ENCODE measurements at places on chromosomes 16 and 17. TPM values are rescaled to one million over a fixed set of nuclear protein-coding genes. Genes with fewer than 3 reads are reported as not detected.

DNA sequence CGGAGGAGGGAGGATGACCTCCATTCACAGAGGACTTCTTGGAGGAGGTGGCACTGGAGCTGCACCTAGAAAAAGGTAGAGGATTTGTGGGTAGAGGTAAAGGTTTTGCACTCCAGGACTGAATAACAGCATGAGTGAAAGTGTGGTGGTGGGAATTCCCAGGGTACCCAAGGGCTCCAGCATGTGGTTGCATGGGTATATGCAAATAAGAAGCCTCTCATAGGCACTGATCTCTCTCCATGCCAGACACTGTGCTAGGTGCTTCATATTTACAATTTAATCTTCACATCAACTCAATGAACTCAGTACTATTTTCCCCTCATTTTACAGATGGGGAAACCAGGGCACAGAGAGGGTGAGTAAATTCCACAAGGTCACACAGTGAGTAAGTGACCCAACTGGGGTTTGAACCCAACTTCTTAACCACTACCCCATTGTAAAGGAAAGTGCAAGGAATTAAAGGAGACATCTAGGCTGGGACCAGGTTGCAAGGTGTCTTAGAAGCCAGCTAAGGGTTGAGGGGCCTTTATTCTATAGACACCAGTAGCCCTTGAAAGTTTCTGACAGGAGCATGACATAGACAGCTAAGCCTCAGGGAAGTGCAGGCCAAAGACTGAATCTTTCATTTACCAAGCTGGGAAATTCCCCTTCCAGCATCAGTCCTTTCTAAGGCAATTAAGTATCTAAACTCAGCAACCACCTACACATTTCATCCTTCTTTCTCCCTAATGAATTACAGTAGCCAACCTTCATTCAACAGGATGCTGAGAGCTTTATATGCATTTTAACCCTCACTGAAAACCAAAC lies 21.3 kb downstream of the SCNN1B start:
- no peaks in the 10 kb centered on the region for H3K36me3 ChIP-seq
- no peak for DNase-seq
- H3K4me1 ChIP-seq: no peaks in the 10 kb centered on the region

DNA sequence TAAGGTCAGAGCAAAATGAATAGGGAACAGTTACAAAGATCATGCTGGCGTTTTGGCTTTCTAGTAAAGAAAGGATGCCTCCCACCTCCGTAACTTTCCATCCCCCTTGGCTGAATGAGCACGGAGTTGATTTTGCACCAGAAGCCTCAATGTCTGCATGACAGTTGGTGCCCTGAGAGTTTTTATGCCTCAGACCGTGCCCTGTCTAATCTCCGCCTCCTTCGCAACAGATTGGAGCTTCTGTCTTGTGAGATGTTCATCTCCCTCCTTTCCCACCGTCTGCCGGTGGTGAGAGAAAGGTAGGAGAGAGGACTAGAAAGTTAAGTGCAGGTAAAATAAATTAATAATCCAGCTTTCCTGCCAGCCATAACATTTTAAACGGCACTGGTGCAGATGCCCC lies 1.9 kb downstream of the HS3ST4 start:
- H3K36me3 ChIP-seq: peaks cover 7% of the 10 kb centered on the region
- H3K4me3 ChIP-seq: peak overlapping the region; percentile 75
- peak; percentile 52 for DNase-seq
- H3K27ac ChIP-seq: peak overlapping the region; percentile 69
- no peaks in the 10 kb centered on the region for H3K27me3 ChIP-seq

DNA sequence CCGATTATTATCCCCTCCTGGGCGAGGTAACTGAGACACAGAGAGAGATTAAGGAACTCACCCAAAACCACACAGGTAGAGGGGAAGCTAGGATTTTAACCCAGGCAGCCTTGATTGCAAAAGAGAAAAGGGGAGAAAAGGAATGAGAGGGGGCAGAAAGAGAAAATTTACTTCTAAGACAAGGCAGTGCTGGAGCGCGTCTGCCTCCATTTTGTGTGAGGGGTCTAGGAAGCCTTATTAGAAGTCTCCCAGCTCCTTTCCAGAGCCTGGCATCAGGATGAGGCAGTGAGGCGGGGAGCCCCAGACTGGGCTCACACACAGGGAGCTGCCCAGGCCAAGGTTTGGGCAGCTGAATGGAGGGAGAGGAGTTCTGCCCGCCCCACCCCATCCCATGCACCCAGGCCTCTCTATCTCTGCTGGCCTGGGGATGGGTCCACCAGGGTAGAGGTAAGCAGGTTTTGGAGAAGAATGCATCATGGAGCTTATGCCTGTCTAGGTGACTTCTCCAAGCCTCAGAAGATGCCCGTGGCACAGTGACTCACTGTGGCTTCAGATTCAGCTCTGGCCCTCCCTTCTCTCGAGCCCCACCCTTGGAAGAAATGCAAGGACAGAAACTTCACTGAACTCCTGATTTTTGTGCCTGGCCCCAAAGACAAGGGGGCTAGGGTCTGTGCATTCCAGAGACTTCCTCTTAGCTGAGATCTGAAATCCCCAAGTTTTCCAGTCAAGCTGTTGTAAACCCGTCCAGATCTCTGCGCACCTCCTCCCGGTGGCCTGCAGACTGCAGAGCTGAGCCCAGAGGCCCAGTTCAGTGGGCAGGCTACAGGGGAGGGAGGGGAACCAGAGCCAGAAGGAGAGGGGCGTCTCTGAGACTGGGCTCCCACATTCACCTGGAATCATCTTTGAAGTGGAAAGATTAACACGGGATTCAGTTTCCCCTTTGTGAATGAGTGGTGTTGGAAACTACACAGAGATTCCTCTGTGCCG lies 95.1 kb upstream of the CDH5 start:
- no peak for DNase-seq
- H3K4me3 ChIP-seq: no peak overlapping the region
- H3K36me3 ChIP-seq: no peaks in the 10 kb centered on the region
- no peaks in the 10 kb centered on the region for H3K27me3 ChIP-seq

- DNase-seq: no peak
- H3K36me3 ChIP-seq: no peaks in the 10 kb centered on the region
- no peaks in the 10 kb centered on the region for H3K27me3 ChIP-seq
- H3K4me3 ChIP-seq: no peak overlapping the region
- H3K4me1 ChIP-seq: peaks cover 5% of the 10 kb centered on the region
- H3K27ac ChIP-seq: no peak overlapping the region
Observed at GRCh38 chr16:27407133-27407532, 5.2 kb downstream of the IL21R start.

- H3K4me3 ChIP-seq: no peak overlapping the region
- H3K27me3 ChIP-seq: no peaks in the 10 kb centered on the region
- H3K4me1 ChIP-seq: no peaks in the 10 kb centered on the region
- DNase-seq: no peak
Observed at GRCh38 chr17:44601539-44601938, 44.3 kb downstream of the FZD2 start.

DNA sequence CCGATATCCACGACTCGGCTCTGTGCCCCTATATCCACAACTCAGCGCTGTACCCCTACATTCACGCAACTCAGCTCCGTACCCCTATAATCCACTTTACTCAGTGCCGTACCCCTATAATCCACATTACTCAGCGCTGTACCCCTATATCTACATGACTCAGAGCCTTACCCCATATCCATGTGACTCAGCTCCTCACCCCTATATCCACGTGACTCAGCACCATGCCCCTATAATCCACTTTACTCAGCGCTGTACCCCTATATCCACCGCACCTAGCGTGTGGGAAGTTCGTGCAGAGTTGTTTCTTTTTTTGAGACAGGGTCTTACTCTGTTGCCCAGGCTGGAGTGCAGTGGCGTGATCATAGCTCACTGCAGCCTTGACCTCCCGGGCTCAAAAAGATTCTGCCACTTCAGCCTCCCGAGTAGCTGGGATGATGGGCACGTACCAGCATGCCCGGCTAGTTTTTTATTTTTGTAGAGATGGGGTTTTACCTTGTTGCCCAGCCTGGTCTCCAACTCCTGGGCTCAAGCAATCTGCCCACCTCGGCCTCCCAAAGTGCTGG lies 17.4 kb downstream of the CYB5D2 start:
- no peak for DNase-seq
- H3K36me3 ChIP-seq: no peaks in the 10 kb centered on the region
- no peak overlapping the region for H3K4me3 ChIP-seq
- H3K27ac ChIP-seq: no peak overlapping the region
- H3K27me3 ChIP-seq: no peaks in the 10 kb centered on the region
- no peaks in the 10 kb centered on the region for H3K4me1 ChIP-seq

Gene SLC6A2
- total RNA-seq: not detected

DNA sequence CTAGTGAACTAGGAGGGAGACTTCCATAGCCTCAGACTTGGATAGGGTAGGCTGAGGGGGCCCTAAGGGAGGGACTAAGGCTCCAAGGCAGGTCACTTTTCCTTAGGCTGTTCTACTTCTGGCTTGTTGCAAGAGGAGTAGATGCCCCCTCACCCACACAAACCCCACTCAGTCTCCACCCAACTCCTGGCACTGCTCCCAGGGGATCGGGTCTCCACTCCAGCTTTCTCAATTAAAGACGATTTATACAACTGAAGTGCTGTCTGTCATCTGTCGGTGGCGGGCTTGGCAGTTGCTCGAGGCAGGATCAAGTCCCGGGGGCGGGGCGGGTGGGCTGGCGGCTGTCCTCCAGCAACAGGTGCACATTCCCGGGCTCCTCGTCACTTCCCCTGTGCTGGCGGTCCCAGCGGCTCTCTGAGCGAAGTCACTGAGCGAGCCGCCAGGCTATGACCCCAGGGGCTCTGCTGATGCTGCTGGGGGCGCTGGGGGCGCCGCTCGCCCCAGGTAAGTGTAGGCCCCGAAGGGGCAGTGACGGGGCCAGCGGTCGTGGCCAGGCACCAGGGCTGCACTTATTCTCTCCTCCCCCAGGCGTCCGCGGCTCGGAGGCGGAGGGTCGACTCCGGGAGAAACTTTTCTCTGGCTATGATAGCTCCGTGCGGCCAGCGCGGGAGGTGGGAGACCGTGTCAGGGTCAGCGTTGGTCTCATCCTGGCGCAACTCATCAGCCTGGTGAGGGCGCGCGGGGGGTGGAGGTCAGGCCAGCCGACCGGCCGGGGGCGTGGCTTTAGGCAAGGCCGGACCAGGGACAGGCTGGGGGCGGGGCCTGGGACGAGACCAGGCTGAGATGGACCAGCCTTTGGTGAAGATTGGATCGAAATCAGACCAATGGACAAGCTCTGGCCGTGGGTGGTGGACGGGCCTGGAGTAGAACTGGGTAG lies at the start of gene CHRNB1:
CHRNB1 (plus strand) TSS at position 380 of the 937 bp plus-strand sequence; CDS start at position 447, 67 bp downstream.
- peak within 1 kb of the TSS; percentile 45 for H3K4me3 ChIP-seq
- no peaks in the 10 kb centered on the region for H3K27me3 ChIP-seq
- H3K4me1 ChIP-seq: peaks cover 29% of the 10 kb centered on the region
- peak; percentile 68 for DNase-seq
- no peaks in the 10 kb centered on the region for H3K36me3 ChIP-seq

- H3K27ac ChIP-seq: no peak overlapping the region
- H3K27me3 ChIP-seq: peaks cover 11% of the 10 kb centered on the region
- H3K4me3 ChIP-seq: no peak overlapping the region
- no peaks in the 10 kb centered on the region for H3K36me3 ChIP-seq
- DNase-seq: no peak
Observed at GRCh38 chr16:19879241-19879792, 5.3 kb downstream of the GPRC5B start.

GRCh38 chr16:66894948-66895688 lies 14.8 kb downstream of the PDP2 start:
- no peaks in the 10 kb centered on the region for H3K27me3 ChIP-seq
- no peak overlapping the region for H3K4me3 ChIP-seq
- DNase-seq: peak; percentile 76
- H3K36me3 ChIP-seq: no peaks in the 10 kb centered on the region
- peaks cover 8% of the 10 kb centered on the region for H3K4me1 ChIP-seq

GRCh38 chr17:72975509-72975908 lies 117.0 kb downstream of the SLC39A11 start:
- H3K4me1 ChIP-seq: no peaks in the 10 kb centered on the region
- H3K27ac ChIP-seq: no peak overlapping the region
- H3K36me3 ChIP-seq: no peaks in the 10 kb centered on the region

DNA sequence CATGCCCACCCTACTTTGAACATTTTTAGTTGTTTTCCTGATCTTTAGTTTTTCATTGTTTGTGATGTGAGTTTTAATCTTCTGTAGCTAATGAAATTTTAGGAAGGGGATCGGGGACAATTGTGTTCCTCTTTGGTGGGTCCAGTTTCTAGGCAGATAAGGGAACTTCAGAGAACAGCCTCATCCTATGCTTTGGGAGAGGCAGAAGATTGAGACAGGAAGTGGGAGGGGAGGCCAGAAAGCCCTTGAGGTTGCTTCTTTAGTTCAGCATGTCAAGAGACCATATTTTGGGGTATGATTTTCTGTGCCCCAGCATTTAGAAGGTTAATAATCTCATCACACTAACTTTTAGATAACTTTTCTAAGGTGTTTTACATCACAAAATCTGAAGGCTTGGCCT lies 191.0 kb downstream of the TANC2 start:
- no peak overlapping the region for H3K4me3 ChIP-seq
- no peak overlapping the region for H3K27ac ChIP-seq
- H3K4me1 ChIP-seq: peaks cover 3% of the 10 kb centered on the region

- H3K36me3 ChIP-seq: peaks cover 4% of the 10 kb centered on the region
Observed at GRCh38 chr17:8580952-8581658, 49.4 kb downstream of the MYH10 start.

GRCh38 chr17:64497565-64498035 lies 746 bp upstream of the POLG2 start:
- DNase-seq: no peak
- H3K4me3 ChIP-seq: peak overlapping the region; percentile 88
- peak overlapping the region; percentile 84 for H3K27ac ChIP-seq
- peaks cover 63% of the 10 kb centered on the region for H3K36me3 ChIP-seq
- H3K4me1 ChIP-seq: peaks cover 15% of the 10 kb centered on the region
- H3K27me3 ChIP-seq: no peaks in the 10 kb centered on the region

Gene SCARF1
- total RNA-seq: 0.24 TPM

Gene MT1M
- not detected for total RNA-seq

DNA sequence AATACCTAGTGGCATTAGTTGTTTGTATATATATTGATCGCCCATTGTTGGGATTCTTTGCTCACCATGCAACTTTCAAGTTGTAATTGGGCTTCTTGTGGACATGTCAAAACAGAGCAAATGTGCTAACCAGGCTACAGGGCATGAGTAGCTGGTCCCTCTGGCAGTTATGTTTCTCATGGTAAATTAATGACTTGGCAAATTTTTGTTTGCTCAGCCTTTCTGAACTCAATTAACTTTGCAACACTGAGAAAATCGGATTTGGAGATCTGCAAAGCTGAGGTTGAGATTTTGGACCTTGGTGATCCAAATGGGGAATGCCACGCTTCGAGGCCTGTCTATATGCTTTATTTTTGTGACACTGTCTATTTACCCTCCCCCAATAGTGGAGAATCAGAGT lies 138.5 kb upstream of the PIRT start:
- no peak for DNase-seq
- no peak overlapping the region for H3K4me3 ChIP-seq
- no peaks in the 10 kb centered on the region for H3K36me3 ChIP-seq
- H3K27me3 ChIP-seq: peaks cover 9% of the 10 kb centered on the region
- no peaks in the 10 kb centered on the region for H3K4me1 ChIP-seq
- no peak overlapping the region for H3K27ac ChIP-seq

All from A673 (cell line).